ENCODE measurements at places on chromosomes 13 and 19.

GRCh38 chr19:5964816-5965565 lies 12.9 kb downstream of the RANBP3 start:
- no peak for DNase-seq

- no peak for DNase-seq
These were observed 34.1 kb downstream of the PSG5 start for GRCh38 chr19:43152214-43152613.

- no peak for DNase-seq
These were observed 166.4 kb downstream of the EFNB2 start for GRCh38 chr13:106369091-106369490.

- no peak for DNase-seq
These were observed 159.8 kb downstream of the PCDH9 start for GRCh38 chr13:67070306-67070705.

- DNase-seq, result peak; percentile 32
These were observed at the start of gene ETV2 for GRCh38 chr19:35641515-35642151. ETV2 (plus strand) TSS chr19:35641745; CDS start chr19:35642461, 716 bp downstream.

DNA sequence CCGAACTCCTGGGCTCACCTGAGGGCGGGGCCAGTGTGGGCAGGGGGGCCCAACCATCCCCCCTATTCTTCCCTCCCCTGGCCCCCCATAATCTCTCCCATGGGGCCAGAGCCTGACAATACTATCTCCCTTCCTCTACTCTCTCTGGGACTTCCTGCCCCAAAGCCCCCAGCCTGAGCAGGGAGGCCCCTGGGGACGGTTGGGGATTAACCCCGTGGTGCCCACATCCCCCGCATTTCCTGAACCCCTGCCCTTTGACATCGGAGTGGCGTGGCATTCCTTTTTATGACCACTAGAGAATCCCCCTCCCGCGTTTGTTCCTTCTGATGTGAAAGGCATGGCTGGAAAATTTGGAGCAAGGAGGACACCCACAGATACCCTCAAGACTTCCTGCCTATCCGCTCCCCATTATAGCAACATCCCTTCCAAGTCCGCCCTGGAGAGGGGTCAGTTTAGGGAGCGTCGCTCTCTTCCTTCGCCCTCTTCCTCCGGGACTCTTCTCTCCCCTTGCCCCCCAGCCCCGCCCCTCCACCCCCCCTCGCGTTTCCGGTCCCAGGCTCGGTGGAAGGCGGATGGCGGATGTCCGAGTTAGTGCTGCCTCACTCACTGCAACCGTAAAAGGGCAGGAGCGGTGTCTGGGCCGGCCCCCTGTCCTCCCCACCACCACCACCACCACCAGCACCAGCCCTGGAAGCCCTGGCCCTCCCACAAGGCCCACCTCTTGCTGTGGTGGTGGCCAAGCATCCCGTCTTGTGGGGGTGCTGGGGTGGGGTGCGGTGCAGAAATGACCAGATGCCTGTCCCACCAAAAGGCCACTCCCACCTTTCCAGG lies 1.8 kb downstream of the VASP start:
- DNase-seq, result no peak

DNA sequence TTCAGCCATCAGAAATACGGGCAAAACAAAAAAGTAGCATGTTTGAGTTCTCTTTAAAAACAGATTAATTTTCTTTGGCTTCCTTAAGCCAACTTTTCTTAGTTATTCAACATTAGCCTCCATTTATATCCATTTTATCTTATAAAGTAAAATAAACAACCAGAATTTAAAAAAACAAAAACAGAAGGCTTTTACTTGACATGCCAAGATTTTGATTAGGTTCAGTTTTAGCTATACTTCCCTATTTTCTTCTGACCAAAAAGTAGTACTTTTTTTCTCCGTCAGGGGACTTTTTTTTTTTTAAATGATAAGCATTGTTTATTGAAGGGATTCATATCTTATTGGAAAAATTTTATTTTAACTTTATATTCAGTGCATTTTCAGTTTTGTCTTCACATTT lies 18.1 kb downstream of the RNASEH2B start:
- no peak for DNase-seq

- peak; percentile 24 for DNase-seq
These were observed 3.6 kb upstream of the CEACAM3 start for GRCh38 chr19:41792513-41793413.

- no peak for DNase-seq
These were observed 66.9 kb upstream of the CLDN10 start for GRCh38 chr13:95485518-95486144.

GRCh38 chr19:33552191-33552927 lies 30.8 kb upstream of the PEPD start:
- no peak for DNase-seq

DNA sequence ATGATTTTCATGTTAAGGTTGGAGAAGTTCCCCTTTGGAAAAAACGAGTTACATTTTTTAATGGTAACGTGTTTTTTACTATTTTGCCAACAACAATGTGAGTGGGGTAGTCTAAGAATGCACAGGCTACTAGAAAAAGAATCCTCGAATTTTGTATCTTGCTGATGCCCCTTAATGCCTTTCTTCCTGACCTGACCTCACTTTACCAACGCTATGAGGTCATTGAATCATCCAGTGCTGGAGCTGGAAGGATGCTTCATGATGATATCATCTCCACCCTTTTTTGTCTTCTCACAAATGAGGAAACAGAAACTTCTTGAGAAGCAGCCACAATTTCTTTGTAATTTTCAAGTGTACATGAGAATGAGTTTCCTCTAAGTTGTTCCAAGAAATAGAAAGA lies 8.2 kb upstream of the UBL3 start:
- DNase-seq, result no peak

DNA sequence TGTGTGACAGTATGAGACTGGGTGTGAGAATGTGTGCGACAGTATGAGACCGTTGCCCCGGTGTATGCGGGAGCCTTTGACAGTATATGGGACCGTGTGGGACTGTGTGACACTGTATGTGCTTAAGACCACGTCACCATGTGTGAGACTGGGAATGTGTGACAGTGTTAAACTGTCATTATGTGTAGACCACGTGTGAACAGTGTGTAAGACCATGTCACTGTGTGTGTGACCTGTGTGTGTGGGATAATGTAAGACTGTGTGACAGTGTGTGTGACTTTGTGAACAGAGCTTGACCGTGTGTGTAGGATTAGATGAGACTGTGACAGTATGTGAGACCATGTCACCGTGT lies 549 bp downstream of the ZNF583 start:
- DNase-seq, result no peak

GRCh38 chr19:50878851-50879250 lies 5.6 kb downstream of the KLK2 start:
- DNase-seq, result no peak

DNA sequence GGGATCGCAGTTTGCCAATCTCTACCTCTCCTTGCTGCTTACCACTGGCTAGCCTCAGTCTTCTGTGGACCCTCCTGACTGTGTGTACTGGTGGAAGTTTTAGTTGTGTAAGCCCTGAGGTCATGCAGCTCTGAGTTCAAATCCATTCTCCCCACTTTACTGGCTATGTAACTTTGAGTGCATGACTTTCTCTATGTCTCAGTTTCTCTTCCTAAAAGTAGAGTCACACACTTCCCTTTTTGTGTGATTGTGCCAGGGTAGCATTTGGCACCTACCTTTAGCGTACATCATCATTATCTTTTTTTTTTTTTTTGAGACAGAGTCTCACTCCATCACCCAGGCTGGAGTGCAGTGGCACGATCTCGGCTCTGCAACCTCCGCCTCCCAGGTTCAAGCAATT lies 70.3 kb downstream of the MAP4K1 start:
- no peak for DNase-seq

DNA sequence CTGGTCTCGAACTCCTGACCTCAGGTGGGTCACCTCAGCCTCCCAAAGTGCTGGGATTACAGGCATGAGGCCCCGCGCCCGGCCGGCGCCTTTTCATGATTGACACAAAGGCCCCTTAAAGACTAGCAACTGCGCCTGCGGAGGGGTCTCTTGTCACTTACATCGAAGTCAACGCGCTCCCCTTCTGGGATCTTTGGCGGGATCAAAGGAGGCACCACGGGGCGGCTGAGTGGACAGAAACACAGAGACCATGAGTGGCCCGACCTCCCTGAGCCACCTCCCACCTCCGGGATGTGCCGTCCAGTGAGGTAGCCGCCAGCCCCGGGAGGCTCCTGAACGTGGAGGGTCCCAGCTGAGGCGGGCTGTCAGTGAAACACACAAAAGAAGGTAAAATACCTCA lies 7.3 kb downstream of the TNNT1 start:
- DNase-seq, result no peak

- no peak for DNase-seq
These were observed 12.2 kb downstream of the SSC5D start for GRCh38 chr19:55500368-55500952.

DNA sequence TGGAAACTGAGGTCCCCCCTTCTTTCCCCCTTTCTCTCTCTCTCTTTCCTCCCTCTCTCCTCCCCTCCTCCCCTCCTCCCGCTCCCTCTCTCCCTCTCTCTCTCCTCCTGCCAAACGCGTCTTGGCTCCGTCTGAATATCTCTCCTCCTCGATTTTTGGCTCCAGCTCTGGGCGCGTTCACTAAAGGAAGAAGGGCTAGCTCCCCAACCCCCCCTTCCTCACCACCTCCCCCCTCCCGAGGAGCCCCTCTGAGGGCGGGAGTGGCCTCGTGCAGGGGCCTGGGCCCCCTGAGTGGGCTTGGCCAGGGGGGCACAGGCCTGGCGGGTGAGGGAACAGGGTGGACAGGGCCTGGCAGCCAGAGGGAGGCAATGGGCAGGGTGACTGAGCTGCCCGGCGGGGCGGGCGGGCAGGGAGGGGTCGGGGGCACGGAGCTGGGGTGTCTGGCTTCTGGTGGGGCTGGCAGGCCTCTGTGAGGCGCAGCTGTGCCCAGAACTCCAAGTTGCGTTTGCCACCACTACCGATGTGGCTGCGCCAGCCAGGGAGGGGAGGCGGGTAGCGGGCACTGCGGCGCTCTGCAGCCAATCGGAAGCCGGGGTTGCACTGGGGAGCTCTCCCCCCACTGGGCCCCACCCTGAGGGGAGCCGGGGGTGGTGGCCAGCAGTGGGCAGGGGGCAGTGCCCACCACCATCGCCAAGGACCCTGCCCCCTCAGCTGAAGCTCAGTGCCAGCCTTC lies 7.1 kb downstream of the NFIX start:
- DNase-seq, result no peak

DNA sequence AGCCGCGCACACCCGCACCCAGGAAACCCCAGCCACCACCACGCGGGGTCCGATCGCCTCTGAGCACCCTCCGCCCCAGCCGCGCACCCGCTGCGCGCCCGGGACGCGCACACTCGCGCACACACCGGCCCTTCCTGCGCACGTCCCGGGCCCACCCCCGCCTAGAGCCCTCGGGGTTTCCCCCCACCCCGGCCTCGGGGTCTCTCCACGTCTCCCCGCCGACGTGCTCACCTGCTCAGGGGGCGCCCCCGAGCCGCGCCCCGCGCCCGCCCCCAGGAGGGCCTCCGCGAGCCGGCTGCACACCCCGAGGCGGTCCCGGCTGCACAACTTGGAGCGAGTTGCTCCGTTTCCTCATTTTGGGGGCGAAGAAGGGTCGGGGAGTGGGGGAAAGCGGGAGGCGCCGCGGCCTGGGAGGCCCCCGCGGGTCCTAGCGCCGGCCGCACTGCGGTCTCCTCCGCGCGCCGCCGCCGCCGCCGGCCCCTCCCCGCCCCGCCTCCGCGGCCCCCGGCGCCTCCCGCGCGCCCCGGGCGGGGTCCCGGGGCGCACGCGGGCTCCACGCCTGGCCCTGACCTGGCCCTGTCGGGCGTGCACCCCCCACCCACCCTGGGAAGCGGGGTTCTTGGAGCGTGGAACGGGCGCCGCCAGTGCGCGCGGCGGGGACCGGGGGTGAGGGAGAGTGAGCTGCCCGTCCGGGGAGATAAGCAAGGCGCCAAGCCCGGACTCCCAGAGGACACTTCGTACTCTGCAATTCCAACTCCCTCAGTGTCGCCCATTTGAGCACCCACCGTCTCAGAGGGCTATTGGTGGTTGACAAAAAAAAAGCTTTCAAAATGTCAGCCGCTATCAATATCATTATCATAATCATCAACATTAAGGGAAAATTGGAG lies at the start of gene MATK:
TSS of gene MATK (minus strand) at position 444 of the 887 bp plus-strand sequence. CDS start 1,246 bp downstream, outside the sequence.
- no peak for DNase-seq

GRCh38 chr19:28829762-28830161 lies 383.2 kb downstream of the UQCRFS1 start:
- DNase-seq, result no peak

DNA sequence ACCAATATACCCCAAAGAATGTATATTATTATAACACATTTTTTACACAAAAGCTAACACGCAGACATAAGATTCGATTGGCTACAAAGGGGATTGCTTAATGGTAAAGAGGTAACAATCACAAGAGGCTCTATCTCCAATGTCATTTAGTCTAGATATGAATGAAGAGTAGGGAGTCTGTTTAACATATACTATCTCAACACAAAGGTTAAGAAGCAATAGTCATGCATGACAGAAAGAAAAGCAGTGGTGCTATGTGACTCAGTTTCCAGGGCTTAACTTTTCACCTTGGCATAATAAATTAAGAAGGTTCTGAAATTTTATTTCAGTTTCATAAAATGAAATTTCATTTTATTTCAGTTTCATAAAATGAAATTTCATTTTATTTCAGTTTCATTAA lies 33.3 kb downstream of the UFM1 start:
- DNase-seq, result no peak

- no peak for DNase-seq
These were observed at the start of gene NMRK2 for GRCh38 chr19:3932931-3933810. NMRK2 (plus strand) TSS chr19:3933069; CDS start chr19:3933672, 603 bp downstream.

GRCh38 chr13:95388420-95389079 lies 87.3 kb upstream of the ABCC4 start:
- no peak for DNase-seq

DNA sequence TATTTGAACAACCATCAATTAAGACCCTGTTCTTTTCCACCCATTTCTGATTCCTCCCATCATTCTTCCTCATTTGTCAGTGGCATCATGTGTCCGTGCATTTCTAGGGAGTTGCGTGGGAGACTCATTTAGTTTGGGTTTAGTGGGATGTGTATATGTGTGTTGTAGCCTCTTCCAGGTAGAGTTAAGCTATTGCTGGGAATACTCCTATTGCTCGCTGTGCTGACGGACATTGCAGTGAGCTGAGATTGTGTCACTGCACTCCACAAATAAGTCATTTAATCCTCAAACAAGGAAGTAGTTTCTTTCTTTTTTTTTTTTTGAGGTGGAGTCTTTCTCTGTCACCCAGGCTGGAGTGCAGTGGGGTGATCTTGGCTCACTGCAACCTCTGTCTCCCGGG lies 42.2 kb upstream of the RCBTB2 start:
- no peak for DNase-seq

DNA sequence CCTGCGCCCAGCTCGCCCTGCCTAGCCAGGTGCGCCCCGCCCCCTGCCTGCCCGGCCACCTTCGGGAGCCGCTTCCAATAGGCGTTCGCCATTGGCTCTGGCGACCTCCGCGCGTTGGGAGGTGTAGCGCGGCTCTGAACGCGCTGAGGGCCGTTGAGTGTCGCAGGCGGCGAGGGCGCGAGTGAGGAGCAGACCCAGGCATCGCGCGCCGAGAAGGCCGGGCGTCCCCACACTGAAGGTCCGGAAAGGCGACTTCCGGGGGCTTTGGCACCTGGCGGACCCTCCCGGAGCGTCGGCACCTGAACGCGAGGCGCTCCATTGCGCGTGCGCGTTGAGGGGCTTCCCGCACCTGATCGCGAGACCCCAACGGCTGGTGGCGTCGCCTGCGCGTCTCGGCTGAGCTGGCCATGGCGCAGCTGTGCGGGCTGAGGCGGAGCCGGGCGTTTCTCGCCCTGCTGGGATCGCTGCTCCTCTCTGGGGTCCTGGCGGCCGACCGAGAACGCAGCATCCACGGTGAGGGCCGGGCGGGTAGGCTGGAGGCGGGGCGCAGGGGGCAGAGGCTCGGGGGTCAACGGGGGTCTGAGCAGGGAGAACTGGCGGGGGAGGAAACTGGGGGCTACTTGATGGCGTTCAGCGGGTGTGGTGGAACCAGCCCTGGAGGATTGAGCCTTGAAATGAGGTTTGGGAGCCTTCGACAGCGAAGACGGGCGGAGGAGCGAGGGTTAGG lies at the start of gene SPINT2:
TSS of gene SPINT2 (plus strand) at position 88 of the 727 bp plus-strand sequence. CDS start at position 408, 320 bp downstream.
- DNase-seq, result peak; percentile 43
